Aorta (tissue), 5 donors: ENCODE measurements at places on chromosomes 4 and X.

DNA sequence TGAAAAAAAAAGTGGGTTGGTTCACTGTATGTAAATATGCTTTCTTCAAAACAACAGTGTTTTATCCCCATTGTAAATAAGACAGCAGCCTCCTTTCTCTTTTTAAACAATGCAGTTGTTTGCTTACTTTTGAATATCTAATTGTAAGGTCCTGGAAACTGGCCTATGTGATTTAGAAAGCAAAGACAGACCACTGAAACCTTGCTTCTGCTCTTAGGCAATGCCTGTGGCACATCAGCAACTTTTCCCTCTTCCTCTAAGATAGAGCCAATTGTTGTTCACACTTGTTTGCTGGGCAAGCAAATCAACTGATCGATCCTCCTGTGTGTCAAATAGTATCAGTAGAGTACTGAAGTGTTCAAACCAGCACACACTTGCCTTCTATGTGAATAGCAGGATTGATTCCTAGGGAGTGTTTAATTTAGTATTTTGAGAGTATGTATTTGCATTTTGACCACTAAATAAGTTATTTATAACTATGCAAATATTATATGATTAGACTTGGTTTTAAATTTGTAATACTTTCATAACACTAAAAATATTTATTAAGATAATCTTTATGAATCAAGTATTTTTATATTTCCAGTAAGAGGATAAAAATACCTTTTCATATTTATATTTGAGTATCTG is 55.4 kb upstream of the GRPR start:
- no peak for DNase-seq

- DNase-seq: no peak
Observed at GRCh38 chr4:2977211-2978088, 14.1 kb downstream of the GRK4 start.

DNA sequence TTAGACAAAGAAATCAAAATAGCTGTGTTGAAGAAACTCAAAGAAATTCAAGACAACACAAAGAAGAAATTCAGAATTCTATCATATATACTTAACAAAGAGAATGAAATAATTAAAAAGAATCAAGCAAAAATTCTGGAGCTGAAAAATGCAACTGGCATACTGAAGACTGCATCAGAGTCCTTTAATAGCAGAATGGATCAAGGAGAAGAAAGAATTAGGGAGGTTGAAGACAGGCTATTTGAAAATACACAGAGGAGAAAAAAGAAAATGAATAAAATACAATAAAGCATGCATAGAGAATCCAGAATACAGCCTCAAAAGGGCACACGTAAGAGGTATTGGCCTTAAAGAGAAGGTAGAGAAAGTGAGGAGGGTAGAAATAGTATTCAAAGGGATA is 179.5 kb upstream of the SPIN4 start:
- DNase-seq: no peak

GRCh38 chr4:15345134-15345533 is 82.7 kb upstream of the C1QTNF7 start:
- DNase-seq: no peak

- no peak for DNase-seq
Observed at GRCh38 chrX:153469811-153470410, 465 bp downstream of the HAUS7 start.

DNA sequence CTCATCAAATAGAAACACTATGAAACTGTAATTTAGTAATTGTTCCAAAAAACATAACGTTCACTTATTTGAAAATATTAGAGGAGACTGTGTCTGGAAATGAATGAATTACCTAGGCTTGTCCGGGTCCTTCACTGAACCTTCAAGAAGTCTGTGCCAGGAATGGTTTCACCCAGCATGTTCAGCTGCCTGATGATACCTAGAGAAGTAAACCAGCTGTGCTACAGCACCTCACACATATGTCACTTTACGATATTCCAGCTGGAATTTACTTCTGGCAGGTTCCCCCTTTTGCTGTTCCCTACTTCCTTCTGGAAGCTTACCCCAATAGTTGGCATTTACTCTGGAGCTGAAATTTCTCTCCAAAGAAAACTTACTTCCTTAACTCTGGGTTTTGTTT is 906.5 kb downstream of the FAT4 start:
- no peak for DNase-seq

GRCh38 chrX:67613996-67614395 is 70.2 kb downstream of the AR start:
- no peak for DNase-seq

- DNase-seq: no peak
Observed at GRCh38 chr4:46390355-46391058, 579 bp upstream of the GABRA2 start.

DNA sequence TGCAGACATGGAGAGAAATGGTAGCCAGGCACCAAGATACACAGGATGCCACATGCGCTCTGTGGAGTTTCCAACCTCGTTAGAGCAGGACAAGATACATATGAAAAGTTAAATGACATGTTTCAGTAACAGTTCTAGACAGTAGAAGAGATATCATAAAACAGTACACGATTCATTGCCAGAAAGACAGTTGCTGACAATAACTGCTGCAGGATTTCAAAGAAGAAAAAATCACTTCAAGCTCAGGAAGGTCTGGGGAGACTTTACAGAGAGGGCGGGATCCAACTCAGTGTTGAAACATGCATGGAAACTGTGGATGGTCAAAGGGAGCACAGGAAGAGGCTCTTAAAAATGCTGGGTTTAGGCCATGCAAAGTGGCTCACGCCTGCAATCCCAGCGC is 31.0 kb downstream of the DCTD start:
- DNase-seq: no peak

DNA sequence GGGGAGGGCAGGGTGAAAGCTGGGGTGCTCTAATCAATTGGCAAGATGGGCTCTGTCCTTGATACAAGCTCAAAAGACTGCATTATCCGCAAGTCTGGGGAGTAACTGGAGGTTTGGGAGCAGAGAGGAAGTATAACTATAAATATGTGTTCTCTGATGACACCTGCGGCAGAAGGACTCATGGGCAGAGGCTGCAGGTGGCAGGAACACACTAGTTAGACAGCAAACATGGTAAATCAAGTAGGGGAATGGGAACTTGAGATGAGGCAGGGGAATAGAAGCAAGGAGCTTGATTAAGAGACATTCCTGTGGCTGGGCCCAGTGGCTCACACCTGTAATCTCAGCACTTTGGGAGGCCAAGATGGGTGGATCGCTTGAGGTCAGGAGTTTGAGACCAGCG is 30.3 kb downstream of the SH3KBP1 start:
- DNase-seq: no peak

DNA sequence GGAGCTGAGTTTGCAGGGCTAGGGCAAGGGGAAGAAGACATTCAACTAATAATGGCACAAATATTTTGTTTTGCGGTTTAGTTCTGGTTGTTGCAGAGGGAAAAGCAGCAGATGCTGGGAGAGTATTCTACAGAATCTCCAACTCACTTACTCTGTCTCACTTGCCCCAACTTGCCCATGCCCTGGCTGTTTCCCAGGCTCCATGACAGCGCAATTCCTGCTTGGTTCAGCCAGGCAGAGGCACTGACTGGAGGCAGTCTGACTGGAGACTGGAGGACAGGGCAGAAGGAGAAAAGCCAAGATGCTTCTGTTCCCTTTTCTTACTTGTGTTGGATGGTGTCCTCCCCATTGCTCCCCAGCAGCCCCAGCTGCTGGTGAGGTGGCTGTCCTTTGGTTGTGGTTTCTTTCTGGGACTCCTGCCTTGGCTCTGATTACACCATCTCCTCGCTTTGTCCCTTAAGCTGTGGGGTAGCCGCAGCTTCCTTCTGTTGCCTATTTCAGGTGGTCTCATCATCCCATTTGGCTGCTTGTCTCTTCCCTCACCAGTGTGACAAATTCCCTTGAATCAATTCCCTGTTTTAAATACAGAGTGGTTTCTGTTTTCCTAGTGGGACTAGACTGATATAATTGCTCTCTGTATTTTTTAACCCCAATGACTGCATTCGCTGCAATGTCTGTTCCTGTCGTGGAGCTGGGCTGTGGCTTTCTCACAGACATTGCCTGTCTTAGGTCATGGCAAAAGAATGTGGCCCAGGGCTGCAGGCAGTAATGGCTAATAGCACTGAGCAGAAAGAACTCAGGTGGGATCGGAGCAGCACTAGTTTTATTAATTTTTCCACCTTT is 24.2 kb upstream of the RASL11B start:
- DNase-seq: no peak

DNA sequence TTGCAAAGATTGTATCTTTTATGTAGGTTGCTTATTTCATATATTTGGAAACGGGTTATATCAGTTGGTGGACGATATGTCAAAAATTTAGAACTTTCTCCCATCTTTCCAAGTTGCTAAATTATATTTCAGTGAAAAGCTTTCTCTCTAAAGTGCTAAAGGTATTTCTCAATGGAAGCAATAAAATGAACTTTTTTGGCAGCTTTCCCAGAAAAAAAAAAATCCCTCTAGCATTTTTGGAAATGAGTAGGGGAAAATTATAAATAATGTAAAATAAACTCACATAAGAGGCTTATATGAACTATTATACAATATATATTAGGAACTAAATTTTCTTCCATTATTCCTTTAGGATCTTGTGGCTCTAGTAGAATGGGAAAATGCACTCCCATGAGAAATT is 152.2 kb downstream of the GRID2 start:
- DNase-seq: no peak

DNA sequence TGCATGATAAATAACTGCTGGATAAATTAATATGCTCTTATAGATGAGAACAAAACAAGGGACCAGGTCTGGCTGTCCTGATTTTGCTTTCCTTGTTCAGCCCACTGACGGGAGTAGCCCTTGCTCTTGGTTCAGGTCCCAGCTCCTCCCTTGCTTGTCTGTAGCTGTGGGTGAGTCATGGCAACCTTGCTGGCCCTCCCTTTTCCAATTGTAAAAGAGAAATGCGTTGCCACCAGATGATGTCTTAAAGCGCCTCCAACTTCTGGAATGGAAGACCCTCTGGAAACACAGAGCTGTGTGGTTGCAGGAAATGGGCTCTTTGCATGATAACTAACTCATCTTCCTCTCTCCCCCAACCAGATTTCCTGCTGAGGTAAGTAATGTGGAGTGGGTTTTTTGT is 171.4 kb downstream of the AASDH start:
- DNase-seq: peak; percentile 56

- no peak for DNase-seq
Observed at GRCh38 chr4:106816496-106816895, 219.6 kb downstream of the DKK2 start.

DNA sequence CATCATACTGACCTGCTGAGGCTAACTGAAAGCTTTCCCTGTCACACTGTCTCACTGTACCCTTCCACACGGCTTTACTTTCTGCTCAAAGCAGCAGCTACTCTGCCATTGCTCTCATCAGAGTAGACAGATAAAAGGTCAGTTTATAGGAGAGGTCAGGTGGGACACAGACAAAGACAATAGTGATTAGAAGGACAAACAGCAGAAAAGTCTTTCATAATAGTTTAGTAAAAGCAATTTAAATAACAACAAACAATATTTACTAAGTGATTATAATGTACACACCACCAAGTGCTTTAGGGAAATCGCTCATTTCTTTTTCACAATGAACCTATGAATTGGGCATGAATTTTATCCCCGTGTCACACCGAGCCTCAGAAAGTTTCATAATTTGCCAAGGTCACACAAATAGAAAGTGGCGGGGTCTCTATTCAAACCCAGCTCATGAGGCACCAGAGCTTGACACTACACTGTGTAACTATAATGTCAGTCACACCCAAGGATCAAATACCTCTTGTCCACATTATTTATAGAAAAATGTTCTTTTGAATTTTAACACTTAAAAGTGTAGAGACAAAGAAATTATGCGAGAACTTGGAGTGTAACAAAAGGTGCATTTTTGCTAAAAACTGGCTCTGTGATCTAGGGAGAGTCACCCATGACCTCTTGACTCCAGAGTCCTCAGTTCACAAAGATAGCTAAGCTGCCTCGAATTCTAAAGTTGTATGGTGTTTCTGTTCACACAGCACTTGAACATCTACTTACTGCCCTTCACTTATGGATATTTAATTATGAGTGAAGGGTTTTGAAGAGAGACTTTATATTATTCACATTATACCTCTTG is 24.5 kb upstream of the SORBS2 start:
- no peak for DNase-seq

DNA sequence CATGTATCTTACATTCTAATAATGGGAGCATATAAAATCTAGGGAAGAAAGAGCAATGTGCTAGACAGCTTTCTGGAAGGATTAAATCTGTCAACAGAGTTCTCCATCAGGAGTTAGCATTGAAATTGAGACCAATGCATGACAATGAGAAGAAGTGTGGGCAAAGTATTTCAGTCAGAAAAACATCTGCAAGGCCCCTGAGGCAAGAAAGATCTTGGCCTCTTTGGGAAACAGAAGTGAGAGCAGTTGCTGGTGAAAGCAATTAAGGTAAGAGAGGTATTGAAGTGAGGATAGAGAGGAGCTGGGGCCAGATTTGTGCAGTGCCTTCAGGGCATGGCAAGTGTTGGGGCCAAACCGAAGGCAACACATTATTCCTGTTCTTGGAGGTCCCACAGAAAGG is 999.1 kb downstream of the STPG2 start:
- no peak for DNase-seq

GRCh38 chrX:22396408-22396807 is 123.7 kb downstream of the CBLL2 start:
- no peak for DNase-seq

GRCh38 chr4:186943411-186943810 is 219.8 kb upstream of the FAT1 start:
- no peak for DNase-seq

DNA sequence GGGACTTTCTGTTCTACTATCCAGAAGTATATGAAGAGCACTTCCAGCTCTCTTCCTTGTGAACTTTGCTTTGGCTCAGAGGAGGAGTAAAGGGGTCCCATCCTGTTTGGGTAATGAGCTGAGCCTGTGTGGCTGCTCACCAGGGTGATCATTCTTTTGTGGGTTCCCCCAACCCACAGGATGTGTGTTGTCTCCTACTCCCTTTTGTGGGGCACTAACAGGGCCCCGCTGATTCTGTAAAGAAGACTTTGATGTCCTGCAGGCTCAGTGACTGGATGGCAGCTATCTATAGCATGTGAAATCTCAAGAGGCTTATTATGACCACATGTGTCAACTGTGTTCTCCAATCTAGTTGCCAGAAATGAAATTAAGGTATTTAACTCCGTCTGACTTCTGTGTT is 40.8 kb downstream of the ZNF518B start:
- no peak for DNase-seq

- DNase-seq: no peak
Observed at GRCh38 chrX:128634754-128635153, 582.6 kb upstream of the ACTRT1 start.

DNA sequence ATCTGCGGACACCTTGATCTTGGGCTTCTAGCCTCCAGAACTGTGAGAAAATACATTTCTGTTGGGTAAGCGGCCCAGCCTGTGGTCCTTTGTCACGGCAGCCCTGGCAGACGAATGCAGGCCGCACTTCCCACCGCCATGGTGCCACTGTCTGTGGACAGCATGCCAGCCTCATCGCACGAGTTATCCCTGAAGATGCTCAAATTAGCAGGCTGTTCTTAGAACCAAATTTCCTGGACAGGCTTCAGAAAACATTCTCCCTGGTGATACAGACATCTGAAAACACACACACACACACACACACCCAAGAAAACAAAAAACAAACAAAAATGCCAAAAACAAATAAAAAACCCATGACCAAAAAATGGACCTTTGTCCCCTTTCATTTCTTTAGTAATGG is 343.5 kb upstream of the GATB start:
- DNase-seq: no peak
